ENCODE measurements at places on chromosomes 2 and 18.

GRCh38 chr18:23671564-23671963 lies 8.9 kb upstream of the ANKRD29 start:
- no peak for DNase-seq

DNA sequence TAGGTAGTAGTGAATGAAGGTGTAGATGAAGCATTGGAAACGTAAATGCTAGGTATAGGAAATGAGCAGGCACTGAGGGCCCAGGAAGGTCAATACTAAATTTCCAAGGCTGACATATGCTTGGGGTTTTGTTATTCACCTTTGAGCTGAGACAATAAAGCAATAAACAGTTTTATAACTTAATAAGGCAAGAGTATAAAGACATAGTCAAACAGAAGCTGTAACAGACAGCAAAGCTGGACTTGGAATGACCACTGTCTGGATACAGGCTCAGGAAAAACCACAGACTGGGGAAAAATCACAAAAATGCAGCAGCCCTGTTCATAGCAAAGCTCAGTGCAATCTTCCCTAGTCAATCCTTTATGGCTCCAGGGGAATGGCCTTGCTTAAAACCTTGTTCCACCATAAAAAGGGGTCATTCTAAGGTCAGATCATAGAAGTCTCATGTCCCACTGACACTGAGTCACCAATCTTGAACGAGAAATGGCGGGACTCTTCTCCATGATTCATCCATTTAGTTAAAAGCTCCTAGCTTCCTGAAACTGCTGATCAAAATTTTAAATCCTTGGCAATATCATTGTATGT lies 493.3 kb downstream of the CMPK2 start:
- DNase-seq: no peak

DNA sequence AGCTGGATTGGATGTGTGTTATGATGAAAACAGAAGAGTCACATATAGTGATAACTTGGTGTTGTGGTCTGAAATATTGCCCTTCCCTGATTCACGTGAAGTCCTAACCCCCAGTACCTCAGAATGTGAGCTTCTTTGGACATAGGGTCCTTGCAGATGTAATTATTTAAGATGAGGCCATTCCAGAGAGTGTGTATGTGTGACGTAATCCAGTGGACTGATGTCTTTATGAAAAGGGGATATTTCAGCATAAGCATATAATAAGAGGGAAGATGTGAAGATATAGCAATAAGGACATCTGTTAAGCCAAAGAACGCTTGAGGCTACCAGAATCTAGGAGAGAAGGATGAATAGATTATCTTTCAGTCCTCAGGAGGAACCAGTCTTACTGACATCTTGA lies 62.5 kb downstream of the LTBP1 start:
- DNase-seq: no peak

- no peak for DNase-seq
Measured at GRCh38 chr2:168997794-168998193, 33.3 kb downstream of the ABCB11 start.

DNA sequence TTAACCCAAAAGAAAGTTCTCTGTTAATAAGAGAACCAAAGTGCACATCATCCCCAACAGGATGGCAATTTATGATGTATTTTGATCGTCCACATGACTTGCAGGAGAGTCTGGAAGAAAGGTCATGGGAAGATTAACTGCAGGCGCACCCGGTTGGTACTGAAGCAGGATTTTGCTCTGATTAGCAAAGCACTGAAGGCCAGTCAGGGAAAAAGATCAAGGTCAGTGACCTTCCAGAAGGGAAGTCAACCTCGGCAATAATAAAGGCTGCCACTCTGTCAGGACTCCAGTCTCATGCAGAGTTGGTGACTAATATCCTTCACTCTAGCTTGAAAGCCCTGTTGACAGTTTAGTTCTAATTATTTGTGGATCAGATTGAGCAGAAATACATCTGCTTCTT lies 432.7 kb upstream of the RAB12 start:
- no peak for DNase-seq

GRCh38 chr18:1958798-1959197 lies 612.5 kb downstream of the METTL4 start:
- no peak for DNase-seq

DNA sequence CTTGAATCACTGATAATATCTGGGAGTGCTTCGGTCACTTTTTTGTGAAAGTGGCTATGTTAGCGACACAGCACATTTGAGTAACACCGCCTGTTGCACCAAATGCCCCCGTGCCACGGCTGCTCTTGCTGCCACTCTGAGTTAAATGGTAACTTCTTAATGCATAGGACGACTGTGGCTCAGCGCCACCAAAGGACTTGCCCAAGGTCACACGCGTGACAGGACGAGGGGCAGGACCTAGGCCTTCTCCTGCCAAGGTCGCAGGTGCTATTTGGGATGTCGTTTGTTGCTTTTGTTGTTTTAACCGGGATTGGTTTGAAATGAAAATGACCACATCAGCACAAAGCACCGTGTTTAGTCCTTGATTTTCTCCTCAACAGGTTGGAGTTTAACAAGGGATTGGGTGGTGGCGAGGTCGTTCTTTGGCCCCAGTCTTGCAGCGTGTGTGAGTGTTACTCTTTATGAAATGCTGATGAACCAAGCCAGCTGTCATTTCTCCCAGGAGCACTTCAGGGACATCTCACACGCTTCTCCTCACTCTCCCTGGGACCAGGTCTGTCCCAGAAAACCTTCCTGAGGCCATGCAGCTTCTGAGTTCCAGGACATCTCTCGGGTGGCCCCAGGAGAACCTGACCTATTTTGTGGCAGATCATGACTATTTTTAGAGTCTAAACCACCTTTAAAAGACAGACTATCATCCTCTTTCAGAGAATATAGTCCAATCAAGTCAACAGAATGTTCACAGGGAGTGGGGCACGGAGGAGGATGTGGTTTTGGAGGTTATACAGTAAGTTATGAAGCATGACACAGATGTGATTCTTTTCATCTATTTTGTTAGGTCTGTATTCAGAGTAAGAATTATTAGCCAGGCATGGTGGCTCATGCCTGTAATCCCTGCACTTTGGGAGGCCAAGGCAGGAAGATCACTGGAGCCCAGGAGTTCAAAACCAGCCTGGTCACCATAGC lies 49.9 kb downstream of the MTCL1 start:
- no peak for DNase-seq

DNA sequence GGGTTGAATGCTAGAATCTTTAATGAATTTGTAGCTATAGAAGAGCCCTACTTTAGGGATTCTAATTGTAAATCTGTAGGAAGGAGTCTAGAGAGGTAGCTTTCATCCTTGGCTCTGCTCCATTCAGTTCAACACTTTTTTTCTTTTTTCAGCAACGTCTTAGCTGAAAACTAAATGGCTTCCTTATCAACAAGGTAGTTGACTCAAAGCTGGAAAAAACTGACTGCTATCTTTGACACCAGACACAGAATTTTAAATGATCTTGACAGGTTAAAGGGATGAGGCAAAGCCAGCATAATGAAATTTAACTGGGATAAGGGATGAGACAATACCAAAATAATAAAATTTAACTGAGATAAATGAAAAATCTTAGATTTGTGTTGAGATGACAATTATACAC lies 54.9 kb downstream of the TMEFF2 start:
- DNase-seq: no peak

GRCh38 chr2:10083046-10083445 lies 2.8 kb upstream of the CYS1 start:
- no peak for DNase-seq

- DNase-seq: no peak
Measured at GRCh38 chr2:103232865-103233264, 471.0 kb downstream of the TMEM182 start.

DNA sequence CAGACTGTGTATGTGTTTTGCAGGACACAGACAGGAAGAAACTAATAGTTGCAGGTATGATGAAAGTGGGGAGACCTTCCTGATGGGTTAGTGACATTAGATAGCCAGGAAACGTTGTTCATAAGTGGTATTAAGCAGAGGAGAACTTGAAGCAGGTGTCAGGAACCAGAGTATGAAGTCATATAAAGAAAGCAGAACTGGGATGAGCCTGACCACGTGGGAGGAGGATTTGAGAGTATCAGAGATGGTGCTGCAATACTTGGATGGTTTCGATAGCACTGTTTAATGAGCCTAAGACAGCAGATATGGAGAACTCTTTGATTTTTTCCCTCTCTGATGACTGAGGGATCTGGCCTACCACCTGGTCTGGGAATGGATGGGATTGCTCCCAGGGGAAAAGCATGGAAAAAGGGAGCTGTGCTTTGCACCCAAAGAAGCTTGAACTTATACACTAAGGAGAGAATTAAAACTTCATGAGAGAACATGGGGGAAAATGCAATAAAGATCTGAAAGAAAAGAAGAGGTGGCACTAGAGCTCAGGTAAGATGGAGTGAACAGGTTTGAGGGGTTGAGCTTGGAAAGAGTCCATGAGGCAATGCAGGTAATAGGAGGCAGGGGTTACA lies 226.0 kb upstream of the LRRTM1 start:
- no peak for DNase-seq

DNA sequence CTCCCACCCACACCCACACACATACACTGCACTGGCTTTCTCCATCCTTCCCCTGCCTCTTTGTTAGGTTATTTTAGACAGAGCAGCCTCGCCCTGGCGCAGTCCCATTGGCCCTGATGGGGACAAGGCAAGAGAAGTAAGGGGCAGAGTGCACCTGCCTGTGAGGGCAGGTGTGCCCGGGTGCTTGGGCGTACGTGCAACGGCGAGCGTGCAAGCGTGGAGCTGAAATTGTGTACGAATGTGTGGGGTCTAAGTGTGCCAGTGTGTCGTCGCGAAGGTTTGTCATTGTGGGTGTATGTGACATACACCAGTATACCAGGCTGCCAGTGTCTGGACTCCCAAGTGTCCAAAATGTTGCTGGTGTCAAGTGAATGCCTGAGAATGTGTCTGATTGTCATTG lies 544 bp downstream of the LRATD1 start:
- DNase-seq: no peak

GRCh38 chr2:62787386-62787785 lies 81.9 kb downstream of the EHBP1 start:
- no peak for DNase-seq

DNA sequence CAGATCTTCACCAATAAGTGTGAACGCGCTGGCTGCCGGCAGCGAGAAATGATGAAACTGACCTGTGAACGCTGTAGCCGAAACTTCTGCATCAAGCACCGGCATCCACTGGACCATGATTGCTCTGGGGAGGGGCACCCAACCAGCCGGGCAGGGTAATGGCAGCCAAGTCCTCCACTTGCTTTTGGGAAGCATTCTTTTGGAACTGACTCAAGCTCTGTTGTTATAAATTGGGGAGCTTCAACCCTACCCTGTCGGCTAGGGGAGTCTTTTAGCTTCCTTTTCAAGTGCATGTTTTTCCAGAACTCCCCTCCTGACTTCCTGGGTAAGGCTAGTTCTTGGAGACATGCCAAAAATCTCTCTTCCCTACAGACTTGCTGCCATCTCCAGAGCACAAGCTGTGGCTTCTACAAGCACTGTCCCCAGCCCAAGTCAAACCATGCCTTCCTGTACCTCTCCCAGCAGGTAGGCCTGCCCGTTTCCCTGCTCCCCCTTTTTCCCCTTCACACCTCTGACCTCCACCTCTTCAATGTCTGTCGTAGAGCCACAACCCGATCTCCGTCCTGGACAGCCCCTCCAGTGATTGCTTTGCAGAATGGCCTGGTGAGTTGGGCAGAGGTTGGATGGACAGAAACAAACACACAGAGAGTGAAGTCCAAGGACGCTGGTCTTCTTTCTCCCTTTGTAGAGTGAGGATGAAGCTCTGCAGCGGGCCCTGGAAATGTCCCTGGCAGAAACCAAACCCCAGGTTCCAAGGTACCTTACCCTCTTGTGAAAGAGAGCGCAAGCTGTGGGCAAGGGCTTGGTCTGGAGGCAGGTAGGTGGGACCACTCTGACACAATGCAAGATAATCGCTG lies 1.5 kb downstream of the ZFAND2B start:
- DNase-seq: no peak

DNA sequence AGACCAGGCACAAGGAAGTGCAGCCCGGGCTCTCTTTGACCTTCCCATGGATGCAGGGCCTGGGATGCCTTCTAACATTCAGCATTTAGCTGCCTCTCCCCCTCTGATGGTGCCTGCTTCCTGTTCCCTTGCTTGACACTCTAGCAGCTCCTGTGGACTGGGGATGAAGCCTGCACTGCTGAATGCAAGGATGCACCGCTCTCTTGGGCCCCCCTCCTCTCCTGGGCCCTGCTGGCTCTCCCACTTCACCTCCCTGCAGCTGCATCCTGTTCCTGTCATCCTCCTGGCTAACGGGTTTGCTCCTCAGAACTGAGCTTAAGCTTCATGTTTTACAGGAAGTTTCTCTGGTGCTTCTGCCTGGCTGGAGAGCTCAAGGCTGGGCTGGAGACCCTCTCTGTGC lies 254.1 kb downstream of the TSN start:
- no peak for DNase-seq

DNA sequence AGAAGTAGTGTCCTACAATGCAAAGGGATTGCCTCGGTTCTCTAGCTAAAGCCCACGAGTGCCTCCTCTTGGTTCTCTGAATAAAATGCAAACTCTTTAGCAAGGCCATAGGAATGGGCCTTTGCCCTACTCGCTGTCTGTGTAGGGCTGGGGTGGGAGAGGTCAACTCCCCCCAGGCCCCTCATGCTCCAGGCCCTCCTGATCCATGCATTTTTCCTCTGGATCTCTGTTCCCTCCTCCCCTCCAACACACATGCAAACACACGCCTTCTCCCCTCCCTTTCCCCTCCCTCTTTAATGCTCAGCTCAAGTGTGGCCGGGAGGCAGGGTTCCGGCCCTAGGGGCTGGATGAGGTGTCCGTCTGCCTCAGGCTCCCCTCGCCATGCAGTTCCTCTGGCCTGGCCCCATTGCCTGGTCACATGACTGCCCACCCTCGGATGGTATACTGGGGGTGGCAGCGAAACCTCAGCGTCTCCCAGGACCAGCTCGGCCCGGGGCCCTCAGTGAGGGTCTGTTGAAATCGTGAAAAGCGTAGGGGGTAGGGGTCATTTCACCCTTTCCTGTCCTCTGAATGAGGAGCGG lies 14.9 kb upstream of the KLF11 start:
- no peak for DNase-seq

DNA sequence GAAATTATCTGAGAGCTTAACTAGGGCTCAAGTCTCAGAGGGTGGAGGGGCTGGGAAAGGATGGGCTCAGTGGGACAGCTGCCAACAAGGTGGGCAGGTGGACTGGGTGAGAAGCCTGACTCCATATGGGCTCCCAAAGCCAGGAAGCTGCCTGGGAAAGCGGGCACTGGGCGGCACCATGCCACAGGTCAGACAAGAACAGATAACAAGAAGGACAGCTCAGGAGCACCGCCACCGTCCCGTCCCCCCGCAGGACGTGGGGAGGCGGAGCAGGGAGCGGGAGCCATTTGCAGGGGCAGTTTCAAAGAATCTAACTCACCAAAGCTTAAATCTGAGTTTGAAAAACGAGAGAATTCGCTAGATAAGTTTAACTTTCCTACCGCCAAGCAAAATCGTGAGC lies 45.6 kb downstream of the NETO1 start:
- no peak for DNase-seq

GRCh38 chr2:6352906-6353515 lies 512.7 kb downstream of the CMPK2 start:
- no peak for DNase-seq

All from keratinocyte (primary cell).